ENCODE measurements at places on chromosomes 11 and 22. TPM values are rescaled to one million over a fixed set of nuclear protein-coding genes. Genes with fewer than 3 reads are reported as not detected.

The OR51M1 gene
- total RNA-seq: not detected

DNA sequence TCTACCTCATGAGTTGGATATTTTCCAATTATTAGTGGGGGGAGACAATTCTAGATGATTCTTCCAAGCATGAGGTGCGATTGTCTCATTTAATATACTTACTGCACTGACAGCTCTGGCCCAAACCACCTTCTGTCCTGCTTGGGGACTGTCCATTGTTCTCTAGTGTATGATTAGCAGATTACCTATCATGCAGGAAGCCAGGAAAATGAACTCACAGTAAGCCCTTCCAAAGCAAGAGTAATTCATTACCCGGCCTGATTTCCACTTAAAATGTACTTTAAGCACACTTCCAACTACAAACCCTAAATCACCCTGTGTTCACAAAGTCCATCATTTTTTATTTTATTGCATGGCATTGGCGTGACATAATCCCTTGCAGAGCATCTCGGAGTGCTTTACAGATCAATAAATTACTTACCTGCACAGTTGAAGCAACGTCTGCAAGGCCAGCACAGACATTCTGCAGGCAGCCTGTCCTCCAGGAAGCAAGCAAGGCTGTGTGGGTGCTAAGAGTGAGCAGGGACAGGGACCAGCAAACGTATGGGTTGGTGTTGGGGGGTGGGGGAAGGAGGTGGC is 838.2 kb downstream of the NTM start:
- no peak overlapping the region for H3K4me3 ChIP-seq
- H3K4me1 ChIP-seq: no peaks in the 10 kb centered on the region
- DNase-seq: no peak
- no peaks in the 10 kb centered on the region for H3K27me3 ChIP-seq
- H3K27ac ChIP-seq: no peak overlapping the region

- H3K4me3 ChIP-seq: no peak overlapping the region
- no peaks in the 10 kb centered on the region for H3K36me3 ChIP-seq
- DNase-seq: no peak
- peaks cover 47% of the 10 kb centered on the region for H3K4me1 ChIP-seq
- H3K27me3 ChIP-seq: peaks cover 23% of the 10 kb centered on the region
Observed at GRCh38 chr11:46240371-46240770, 37.1 kb upstream of the CREB3L1 start.

- no peak for DNase-seq
- no peaks in the 10 kb centered on the region for H3K4me1 ChIP-seq
- no peak overlapping the region for H3K4me3 ChIP-seq
- H3K36me3 ChIP-seq: no peaks in the 10 kb centered on the region
- H3K27me3 ChIP-seq: peaks cover 12% of the 10 kb centered on the region
Observed at GRCh38 chr11:2868506-2869133, 17.0 kb downstream of the CDKN1C start.

The KCNC1 gene
- not detected for total RNA-seq

The CELSR1 gene
- total RNA-seq: 44.6 TPM

DNA sequence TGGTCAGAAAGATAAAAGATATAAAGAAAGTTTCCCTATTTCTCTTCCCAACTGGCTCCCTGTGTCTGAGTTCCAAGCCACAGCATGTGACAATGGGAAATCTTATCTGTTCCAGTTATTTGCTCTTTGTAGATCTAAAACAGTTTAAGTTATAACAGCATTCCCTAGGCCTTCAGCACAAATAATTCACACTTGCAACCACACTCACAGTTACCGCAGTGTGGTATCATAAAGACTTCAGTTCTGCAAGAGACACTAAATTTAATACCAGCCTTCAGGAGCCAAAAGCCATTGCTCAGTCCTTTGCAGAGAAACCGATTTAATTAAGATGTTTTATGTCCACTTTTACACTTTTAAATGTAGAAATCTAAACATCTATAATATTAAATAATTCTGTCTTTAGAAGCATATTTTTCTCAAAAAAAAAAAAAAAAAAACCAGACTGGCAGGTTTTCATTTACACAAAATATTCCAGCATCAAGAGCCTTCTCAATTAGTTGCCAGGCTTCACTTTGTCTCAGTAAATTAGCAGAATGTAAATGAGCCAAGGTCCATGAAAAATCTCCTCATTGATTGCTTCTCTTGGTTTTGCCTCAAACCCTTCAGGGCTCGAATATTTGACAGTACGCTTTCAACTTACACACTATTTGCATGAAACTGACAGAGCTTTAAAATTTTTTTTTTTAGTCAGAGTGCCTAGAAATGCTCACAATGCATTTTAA is 300.0 kb upstream of the DDI1 start:
- H3K36me3 ChIP-seq: no peaks in the 10 kb centered on the region
- no peaks in the 10 kb centered on the region for H3K27me3 ChIP-seq
- no peak overlapping the region for H3K4me3 ChIP-seq
- H3K4me1 ChIP-seq: no peaks in the 10 kb centered on the region
- no peak overlapping the region for H3K27ac ChIP-seq
- no peak for DNase-seq

GRCh38 chr22:36862251-36863242 is 1.7 kb downstream of the NCF4 start:
- H3K4me1 ChIP-seq: peaks cover 12% of the 10 kb centered on the region
- DNase-seq: no peak
- H3K27ac ChIP-seq: peak overlapping the region; percentile 90
- H3K4me3 ChIP-seq: peak overlapping the region; percentile 57

DNA sequence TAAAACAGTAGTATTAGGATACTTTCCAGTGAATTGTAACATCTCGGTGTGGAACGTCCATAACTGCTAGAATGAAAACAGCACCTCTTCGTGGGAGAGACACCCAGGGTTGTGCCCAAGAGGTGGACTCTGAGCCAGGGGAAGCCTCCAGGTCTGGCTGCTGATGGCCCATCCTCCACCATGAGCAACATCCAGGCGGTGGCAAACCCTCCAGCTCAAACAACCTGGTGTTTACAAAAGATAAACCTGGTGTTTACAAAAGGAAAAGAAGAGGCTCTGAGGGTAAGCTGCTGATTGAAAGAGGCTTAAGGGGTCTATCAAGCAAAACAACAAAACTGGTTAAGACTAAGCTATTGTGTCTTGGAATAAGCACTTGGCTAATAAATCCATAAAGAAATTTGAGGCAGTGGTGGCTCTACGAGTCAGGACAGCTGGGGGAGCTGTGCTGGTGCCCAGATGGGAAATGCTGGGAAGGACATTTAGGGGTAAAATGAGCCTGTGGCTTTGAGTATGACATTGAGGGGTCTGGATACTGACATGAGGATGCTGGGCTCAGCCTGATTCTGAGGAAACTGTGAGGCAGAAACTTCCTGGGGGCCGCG is 909.0 kb downstream of the BRD1 start:
- no peak for DNase-seq
- no peak overlapping the region for H3K4me3 ChIP-seq
- H3K36me3 ChIP-seq: no peaks in the 10 kb centered on the region
